ENCODE measurements at places on chromosomes 6 and 20.

- no peak for DNase-seq
These were observed 86.0 kb downstream of the ALDH8A1 start for GRCh38 chr6:134863763-134864510.

DNA sequence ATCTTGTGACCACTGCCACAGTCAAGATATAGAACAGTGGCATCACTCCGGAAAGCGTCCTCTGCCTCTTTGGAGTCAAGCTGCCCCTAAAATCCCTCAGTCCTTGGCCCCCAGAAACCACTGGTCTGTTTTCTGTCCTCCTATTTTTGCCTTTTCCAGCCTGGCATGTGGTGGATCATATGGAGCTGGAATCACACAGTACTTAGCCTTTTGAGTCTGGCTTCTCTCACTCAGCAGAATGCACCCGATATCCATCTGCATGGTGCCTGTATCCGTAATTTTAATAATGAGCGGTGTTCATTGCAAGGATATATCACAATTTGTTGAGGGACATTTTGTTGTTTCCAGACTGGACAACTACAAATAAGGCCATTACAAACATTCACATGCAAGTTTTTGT lies 49.0 kb upstream of the STX16 start:
- no peak for DNase-seq

GRCh38 chr6:18392346-18392877 lies 5.3 kb downstream of the RNF144B start:
- no peak for DNase-seq

DNA sequence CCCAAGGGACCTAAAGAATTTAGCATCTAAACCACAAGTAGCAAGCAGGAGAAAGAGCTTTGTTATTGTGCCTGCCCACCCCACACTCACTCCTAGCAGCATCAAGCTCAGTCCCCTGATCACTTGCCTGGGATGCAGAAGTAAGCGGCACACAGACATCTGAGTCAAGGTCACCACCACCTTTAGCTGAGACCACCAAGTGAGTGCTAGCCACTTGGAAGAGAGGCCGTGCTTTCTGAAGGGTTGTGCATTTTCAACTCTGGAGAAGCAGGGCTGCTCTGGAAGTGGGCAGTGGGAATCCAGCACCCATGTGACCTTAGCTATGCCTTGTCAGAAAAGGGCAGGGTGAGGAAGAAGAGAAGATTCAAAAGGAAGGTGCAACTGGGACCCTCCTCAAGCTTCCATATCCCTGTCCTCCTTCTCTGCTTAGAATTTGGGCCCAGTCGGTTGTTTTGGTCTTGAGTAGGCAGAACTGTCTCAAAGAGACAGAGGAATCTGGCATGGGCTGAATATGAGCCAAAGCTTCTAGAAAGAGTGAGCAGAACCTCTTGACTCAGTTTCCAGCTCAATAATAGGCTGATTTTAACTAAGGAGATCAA lies 6.2 kb downstream of the NR2E1 start:
- no peak for DNase-seq

- DNase-seq = no peak
These were observed 877.5 kb downstream of the TFAP2A start for GRCh38 chr6:9537381-9537780.

GRCh38 chr6:27250277-27251111 lies 3.0 kb downstream of the PRSS16 start:
- no peak for DNase-seq

DNA sequence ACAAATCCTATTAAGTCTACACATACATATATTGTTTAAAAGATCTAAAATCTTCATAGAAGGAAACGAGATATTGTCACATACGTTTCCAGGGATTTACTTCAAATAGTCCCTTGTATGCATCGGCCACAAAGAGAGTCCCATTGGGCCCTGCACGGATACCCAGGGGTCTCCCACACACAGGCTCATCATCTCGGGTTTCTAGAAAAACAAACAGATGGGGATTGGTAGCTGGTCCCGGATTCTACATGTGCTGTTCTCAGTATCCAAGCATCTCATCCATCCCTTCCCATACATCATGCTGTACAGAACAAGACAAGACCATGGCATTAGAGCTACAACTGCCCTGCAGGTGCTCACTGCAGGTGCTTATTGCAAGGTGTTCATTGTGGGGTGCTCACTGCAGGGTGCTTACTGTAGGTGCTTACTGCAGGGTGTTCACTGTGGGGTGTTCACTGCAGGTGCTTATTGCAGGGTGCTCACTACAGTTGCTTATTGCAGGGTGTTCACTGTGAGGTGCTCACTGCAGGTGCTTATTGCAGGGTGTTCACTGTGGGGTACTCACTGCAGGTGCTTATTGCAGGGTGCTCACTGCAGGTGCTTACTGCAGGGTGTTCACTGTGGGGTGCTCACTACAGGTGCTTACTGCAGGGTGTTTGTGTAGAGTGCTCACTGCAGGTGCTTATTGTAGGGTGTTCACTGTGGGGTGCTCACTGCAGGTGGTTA lies 21.0 kb downstream of the APMAP start:
- DNase-seq = no peak

- DNase-seq = no peak
These were observed 1.7 kb upstream of the SCAF8 start for GRCh38 chr6:154731296-154732218.

DNA sequence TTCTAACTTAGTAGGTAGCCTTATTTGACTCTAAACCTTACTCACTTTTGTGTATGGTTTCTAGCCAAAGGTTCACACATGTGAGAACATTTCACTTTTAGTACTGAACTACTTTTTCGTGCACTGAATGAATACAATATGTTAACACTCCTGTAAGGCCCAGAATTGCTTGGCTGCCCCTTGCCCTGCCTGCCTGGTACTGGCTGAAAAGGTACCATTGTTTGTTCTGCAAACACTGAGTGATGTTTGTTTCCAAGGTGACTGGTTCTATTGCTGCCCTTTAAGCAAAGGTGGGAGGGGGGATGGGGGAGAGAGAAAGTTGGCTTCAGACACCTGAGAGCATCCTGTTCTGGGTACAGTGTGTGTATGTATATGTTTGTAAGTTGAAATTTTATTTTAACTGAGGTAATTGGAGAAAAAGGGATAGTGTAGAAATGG lies 31.2 kb downstream of the RREB1 start:
- DNase-seq = peak; percentile 91

GRCh38 chr20:818001-818664 lies 15.4 kb upstream of the FAM110A start:
- DNase-seq = no peak

DNA sequence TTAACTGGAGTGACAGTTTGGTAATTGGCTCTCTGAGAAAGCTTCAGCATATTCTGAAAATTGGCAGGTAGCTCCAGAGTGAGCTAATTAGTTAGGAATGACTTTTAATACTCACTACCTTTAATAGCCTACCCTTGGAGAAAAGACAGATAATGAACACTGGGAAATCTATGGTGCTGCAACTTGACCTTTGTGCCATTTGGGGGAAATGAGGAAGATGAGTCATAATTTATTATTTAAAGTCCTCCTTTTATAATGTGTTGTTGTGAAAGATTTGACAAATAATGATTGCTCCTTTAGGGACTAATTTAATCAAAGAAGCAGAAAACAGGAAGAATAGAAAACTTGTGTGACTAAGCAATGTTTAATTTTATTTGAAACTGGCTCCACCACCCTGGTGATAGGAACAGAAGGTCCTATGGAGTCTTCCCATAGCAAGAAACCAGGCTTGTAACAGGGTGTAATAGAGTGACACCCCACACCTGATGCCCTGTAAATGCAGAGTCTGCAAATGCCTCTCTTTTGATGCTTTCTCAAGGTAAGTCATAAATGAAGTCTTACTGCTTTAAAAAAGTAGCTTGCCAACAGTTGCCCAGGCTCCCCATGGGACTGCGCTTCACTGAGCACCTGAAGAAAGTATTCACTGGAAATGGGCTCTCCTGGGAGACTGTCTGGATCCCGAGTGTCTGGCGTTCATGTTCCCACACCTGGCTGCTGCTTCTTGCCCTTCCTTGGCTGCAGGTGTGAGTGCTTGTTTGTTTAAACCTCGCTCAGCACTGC lies 134.4 kb downstream of the LRRC1 start:
- DNase-seq = no peak

GRCh38 chr6:109052018-109052651 lies 42.5 kb downstream of the SESN1 start:
- no peak for DNase-seq

DNA sequence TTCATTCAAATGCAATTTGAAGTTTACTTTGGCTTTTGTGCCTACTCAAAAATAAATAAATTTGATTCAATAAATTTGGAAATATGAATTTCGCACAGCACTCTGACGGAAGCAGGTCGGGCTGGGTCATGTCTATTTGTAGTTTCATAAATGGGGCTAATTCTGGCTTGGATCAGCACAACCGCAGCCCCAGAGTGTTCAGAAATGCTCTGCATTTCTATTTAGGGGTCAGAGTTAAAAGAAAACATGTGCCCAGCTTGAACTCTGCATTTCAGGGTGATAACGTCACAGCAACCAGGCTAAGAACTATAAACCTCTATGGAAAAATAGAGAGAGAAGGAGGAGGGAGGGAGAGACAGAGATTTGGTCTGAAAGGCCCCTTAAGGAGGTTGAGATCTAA lies 480.9 kb upstream of the NOX3 start:
- no peak for DNase-seq

GRCh38 chr6:142761756-142762155 lies 183.2 kb downstream of the HIVEP2 start:
- DNase-seq = no peak

DNA sequence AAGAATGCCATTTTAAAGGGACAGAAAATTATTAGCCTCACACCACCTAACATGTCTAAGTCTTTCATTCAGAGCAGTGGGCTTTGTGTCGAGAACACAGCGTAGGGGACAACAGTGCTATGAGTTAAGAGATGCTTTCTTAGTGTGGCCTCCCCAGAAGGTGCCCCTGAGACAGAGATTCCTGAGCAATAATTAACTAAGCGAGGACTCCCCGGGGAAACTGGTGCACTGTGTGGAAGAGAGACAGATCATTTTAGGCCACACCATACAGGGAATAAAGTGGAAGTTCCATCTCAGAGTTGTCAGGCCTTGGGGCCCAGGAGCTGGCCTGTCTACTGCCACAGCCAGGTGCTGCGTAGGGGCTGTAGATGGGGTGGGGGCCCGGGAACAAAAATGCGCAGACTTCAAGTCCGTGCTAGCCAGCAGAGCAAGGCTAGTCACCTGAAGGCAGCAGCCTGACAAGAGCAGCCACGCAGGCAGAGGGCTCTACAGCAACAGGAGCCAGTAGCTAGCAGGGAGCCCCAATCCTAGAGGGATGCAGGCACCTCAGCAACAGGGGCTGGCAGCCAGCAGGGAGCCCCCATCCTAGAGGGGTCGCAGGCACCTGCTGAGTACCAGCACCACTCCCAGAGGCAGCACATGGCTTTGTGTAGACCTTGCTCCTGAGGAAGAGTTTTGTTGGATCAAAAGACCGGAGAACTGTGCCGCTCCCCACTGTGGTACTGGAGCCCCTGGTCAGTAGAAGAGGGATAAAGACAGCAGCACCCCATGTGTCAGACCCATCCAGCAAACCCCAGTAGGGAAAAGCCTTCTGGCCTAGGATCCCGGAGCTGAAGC lies 63.0 kb upstream of the NXT1 start:
- no peak for DNase-seq
